ENCODE measurements at places on chromosomes 2 and 18. TPM values are rescaled to one million over a fixed set of nuclear protein-coding genes. Genes with fewer than 3 reads are reported as not detected.

DNA sequence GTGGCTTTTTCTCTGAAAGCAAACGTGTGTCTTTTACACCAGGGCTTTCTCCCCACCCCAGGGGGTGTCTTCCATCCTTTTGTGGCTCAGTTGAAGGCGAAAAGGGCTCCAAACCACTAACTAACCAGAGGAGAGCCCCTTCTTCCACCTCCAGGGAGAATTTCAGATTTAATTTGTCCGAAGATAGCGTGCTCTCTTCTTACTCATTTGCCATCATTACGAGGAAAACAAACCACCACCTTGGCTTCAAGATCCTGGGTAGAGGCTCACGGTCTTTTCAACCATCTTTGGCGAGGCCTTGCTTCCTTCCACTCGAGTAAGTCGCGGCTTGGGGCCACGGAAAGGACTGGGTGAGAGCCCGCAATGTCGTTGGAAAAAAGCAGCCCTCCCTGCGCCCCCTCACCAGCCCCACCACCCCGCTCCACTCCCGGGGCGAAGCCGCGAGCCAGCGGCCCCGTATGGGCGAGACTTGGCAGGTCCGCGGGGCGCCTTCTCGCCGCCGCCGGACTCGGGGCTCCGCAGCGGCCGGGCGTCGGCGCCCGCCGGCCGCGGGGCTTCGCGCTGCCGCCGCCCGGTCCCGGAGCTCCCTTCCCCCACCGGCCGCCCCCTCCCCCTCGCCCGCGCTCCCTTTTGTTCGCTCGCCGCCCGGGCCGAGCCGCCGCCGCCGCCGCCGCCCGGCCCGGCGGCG lies 1.7 kb upstream of the ZNF532 start:
- peak; percentile 49 for DNase-seq

DNA sequence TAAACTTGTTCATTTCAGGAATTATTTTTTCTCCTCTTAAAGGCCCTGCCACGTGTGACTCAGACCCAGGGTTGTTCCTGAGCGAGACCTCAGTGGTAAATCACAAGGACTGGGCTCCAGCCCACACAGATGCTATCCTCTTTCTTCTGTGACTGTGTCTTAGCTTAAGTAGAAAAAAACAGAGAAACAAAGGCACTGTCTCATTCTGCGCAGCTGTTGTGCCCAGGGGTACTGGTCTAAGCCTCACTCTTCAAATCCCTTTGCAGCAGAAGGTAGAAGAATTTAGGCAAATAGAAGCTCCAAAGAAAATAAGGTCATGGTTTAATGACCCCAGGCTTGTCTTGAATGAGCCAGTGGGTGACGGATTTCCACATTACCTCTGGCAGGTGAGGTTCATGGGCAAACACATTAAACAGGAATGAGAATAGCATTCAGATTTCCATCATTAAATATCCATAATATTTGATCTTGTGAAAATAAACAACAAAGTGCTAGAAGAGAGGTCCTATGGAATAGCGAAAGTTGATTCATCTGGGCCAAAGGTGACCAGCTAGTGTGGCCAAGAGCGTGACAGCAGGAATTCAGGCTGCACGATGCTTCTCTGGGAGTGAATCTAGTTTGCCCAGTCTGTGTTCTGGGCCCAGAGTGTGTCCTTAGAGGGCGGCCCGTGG lies 63.3 kb downstream of the LIPG start:
- DNase-seq: no peak

- DNase-seq: no peak
These were observed 14.6 kb upstream of the NPPC start for GRCh38 chr2:231940795-231941194.

GRCh38 chr18:42064109-42064508 lies 109.1 kb downstream of the PIK3C3 start:
- no peak for DNase-seq

DNA sequence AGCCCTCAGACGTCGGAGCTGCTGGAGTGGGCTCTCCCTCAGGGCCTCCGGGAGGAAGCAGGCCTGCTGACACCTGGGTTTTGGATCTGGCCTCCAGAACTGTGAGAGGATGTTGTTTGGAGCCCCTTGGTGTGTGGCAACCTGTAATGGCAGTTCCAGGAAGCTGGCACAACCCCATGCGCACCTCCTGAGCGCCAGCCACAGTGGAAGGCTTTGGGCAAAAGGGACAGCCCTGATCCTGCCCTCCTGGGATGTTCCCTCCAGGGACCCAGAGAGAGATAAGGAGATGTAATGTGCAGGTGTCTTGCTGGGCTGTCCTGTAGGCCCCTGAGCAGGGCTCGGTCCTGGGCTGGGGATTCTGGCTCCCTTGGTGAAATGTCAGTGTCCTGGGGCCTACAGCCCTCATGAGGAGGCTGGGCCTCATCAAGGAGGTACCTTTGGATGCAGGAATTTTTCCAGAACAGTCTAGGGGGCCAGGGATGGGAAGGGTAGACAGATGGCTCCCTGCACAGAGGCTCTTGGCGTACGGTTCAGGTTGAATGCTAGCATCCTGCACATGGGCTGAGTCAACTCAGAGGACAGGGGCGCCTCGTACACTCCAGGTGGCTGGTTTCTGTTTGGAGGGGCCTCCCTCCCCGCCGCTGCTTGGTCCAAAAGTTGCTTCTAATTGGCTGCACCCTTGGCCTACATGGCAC lies 61.1 kb downstream of the ASB1 start:
- DNase-seq: no peak

ALPG gene
- not detected for total RNA-seq

Measured in uterus (tissue), 4 donors.